Activated CD4-positive, alpha-beta T cell treated with anti-CD3 and anti-CD28 coated beads, Interleukin-2, amount 10 ng/mL, durations not matched to agents 7 days and 5 days (primary cell): ENCODE measurements at places on chromosomes 13 and 19. TPM values are rescaled to one million over a fixed set of nuclear protein-coding genes. Genes with fewer than 3 reads are reported as not detected.

GRCh38 chr13:34179481-34179880, 361.5 kb downstream of the RFC3 start:
- no peaks in the 10 kb centered on the region for H3K36me3 ChIP-seq
- H3K27ac ChIP-seq = no peak overlapping the region
- no peak overlapping the region for H3K4me3 ChIP-seq
- no peak for DNase-seq

- no peaks in the 10 kb centered on the region for H3K27me3 ChIP-seq
- H3K36me3 ChIP-seq = peaks cover 2% of the 10 kb centered on the region
- H3K4me1 ChIP-seq = peaks cover 49% of the 10 kb centered on the region
These were observed 140.2 kb downstream of the TNFSF13B start for GRCh38 chr13:108409730-108410129.

GRCh38 chr19:1097810-1098176, 2.6 kb upstream of the POLR2E start:
- peaks cover 20% of the 10 kb centered on the region for H3K36me3 ChIP-seq
- H3K4me3 ChIP-seq = no peak overlapping the region
- peak overlapping the region; percentile 76 for H3K27ac ChIP-seq
- DNase-seq = no peak

DNA sequence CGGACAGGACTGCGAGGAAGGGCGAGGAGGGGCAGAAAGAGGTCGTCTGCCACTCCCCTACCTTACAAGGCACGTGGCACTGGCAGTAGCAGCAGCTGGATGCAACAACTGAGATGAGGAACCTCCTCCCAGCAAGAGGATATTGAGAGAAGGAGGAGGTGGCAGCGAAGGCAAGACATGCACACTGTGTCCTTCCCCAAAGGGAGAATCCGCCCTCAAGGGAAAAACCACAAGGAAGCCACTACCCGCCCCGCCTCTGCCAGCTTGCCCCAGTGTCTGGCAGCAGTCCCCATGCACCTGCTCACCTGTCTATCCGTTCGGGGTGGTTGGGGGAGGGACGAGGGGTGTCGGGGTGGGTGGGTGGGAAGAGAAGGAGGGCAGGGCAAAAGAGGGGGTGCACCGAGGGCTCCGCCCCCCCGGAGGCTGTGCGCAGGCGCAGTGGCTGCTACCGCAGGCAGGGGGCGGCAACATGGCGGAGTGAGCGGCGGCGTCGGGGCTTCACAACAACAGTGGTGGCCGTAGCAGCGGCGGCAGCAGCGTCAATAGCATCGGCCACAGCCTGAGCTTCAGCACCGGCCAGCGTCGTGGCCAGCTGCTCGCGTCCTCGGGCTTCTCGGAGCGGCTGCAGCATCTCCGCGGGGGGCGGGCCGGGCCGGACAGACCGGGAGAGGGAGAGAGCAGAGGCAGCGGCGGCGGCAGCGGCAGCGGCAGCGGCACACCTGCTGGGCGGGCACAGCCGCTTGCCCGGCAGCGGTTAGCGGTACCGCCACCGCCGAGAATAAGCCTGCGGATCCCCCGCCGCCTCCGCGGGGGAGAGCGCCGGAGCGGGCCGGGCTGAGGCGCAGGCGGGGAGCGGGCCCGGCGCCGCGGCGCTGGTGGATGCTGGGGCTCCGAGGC, at the start of gene NBEA:
Gene NBEA, plus strand, starts transcription at position 436 of the 897 bp plus-strand sequence. CDS start 551 bp downstream, outside the sequence.
- peaks cover 49% of the 10 kb centered on the region for H3K27me3 ChIP-seq
- DNase-seq = peak; percentile 73
- peaks cover 23% of the 10 kb centered on the region for H3K4me1 ChIP-seq
- H3K36me3 ChIP-seq = no peaks in the 10 kb centered on the region
- H3K27ac ChIP-seq = peak within 1 kb of the TSS; percentile 73
- peak within 1 kb of the TSS; percentile 81 for H3K4me3 ChIP-seq

DNA sequence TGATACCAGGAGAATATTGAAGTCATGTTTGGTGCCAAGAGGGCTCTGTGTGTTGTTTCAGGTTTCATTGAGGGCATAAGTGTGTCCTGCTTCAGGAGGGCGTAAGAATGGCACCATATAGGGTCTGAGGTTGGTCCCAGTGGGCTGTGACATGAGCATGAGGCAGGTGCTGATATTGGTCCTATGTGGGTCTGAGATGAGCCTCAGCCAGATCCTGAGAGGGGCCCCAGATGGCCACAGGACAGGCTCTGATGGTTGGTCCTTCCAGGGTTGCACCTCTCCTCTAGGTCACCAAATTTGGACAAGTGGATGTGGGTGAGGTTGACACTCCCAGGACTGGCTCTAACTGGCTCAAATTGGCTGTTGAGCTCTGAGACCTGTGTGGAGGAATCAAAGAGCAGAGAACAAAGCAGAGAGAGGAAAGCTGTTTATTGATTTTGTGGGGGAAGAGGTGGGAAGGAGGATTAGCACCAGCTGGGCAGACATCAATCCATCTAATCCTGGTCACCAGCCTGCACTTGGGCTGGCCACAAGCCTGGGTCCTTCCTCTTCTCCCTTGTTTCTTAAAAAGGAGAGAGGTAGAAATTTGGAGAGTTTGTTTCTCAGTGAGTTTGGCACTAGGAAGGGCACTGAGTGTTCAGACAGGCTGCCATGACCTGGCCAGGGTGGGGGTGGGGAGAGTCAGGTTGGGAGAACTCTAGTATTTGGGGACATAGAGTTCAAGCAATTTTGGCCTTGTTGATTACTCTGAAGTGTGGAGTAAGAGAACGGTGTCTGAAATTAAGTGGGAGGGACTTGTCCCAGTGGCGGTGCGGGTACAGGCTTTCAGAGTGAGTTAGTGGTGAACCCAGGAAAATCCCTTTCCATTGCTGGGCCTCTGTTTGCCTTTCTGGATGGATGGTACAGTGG, 38.7 kb downstream of the CYP2B6 start:
- DNase-seq = no peak
- no peak overlapping the region for H3K27ac ChIP-seq
- H3K27me3 ChIP-seq = peaks cover 27% of the 10 kb centered on the region

- H3K4me1 ChIP-seq = peaks cover 33% of the 10 kb centered on the region
- H3K4me3 ChIP-seq = peak within 1 kb of the TSS; percentile 86
- peak within 1 kb of the TSS; percentile 85 for H3K27ac ChIP-seq
- H3K36me3 ChIP-seq = peaks cover 5% of the 10 kb centered on the region
- peak; percentile 22 for DNase-seq
These were observed at the start of gene PRR19 for GRCh38 chr19:42301646-42302203. TSS of gene PRR19 (plus strand) at chr19:42302132. CDS start at chr19:42309585, 7,453 bp downstream.

- H3K4me3 ChIP-seq = peak overlapping the region; percentile 95
- peaks cover 44% of the 10 kb centered on the region for H3K4me1 ChIP-seq
- DNase-seq = no peak
- peak overlapping the region; percentile 99 for H3K27ac ChIP-seq
- peaks cover 47% of the 10 kb centered on the region for H3K36me3 ChIP-seq
These were observed 686 bp downstream of the LENG8 start for GRCh38 chr19:54449701-54450069.

ZNF837 gene
- total RNA-seq = 1.5 TPM

SBK3 gene
- total RNA-seq = not detected

LILRA5 gene
- not detected for total RNA-seq

- H3K27ac ChIP-seq = peak overlapping the region; percentile 43
- no peak overlapping the region for H3K4me3 ChIP-seq
- H3K36me3 ChIP-seq = peaks cover 4% of the 10 kb centered on the region
- no peak for DNase-seq
- no peaks in the 10 kb centered on the region for H3K27me3 ChIP-seq
- H3K4me1 ChIP-seq = peaks cover 44% of the 10 kb centered on the region
These were observed 472.9 kb downstream of the FOXO1 start for GRCh38 chr13:40193286-40194223.

- no peak overlapping the region for H3K27ac ChIP-seq
- H3K36me3 ChIP-seq = peaks cover 38% of the 10 kb centered on the region
- H3K4me1 ChIP-seq = no peaks in the 10 kb centered on the region
- no peak overlapping the region for H3K4me3 ChIP-seq
- H3K27me3 ChIP-seq = no peaks in the 10 kb centered on the region
- no peak for DNase-seq
These were observed 101.5 kb downstream of the DPF1 start for GRCh38 chr19:38122402-38123093.

ZNF471 gene
- 1.1 TPM for total RNA-seq

DNA sequence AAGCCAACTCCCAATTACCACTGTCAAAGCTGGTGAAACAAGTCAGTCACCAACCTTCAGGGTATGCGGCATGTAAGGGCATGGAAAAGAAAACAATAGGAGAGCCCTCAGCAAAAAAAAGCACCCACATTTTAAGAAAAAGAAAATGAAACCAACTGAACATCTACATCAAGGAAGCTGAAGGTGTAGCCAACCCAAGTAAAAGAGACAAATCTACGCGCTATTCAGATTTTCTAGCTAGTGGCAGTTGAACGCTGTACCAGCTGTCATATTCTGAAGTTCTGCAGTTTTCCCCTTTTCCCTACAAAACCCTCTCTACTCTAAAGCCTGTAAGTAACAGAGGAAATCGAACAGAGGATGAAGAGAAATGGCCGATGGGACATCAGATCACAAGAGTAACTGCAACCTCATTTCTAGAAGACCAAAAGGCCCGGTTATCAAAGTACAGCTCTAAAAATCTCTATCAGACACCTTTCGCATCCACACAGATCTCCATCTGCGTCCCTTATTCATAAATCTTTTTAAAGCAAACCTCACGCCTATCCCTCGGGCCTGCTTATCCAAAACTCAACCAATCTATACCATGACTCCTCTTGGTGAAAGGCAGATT, 1.4 kb downstream of the MYCBP2 start:
- peaks cover 63% of the 10 kb centered on the region for H3K4me1 ChIP-seq
- DNase-seq = peak; percentile 35
- H3K36me3 ChIP-seq = peaks cover 26% of the 10 kb centered on the region
- no peaks in the 10 kb centered on the region for H3K27me3 ChIP-seq

PRX gene
- total RNA-seq = 0.75 TPM

TEX101 gene
- not detected for total RNA-seq
